ENCODE measurements at places on chromosomes 6 and 20. TPM values are rescaled to one million over a fixed set of nuclear protein-coding genes. Genes with fewer than 3 reads are reported as not detected.

SLC32A1 gene
- not detected for total RNA-seq

- no peak for DNase-seq
Measured at GRCh38 chr6:167976708-167977107, 20.8 kb upstream of the KIF25 start.

GRCh38 chr6:11132194-11132888, 20.8 kb upstream of the ERVFRD-1 start:
- DNase-seq = no peak

GATA5 gene
- 12.8 TPM for total RNA-seq

ADGB gene
- 0.31 TPM for total RNA-seq

- DNase-seq = no peak
Measured at GRCh38 chr6:53239526-53239925, 90.9 kb upstream of the GCM1 start.
